Kidney epithelial cell (primary cell): ENCODE measurements at places on chromosomes 7 and 10. TPM values are rescaled to one million over a fixed set of nuclear protein-coding genes. Genes with fewer than 3 reads are reported as not detected.

The C10orf53 gene
- not detected in 2 replicates for total RNA-seq

The FRMD4A gene
- total RNA-seq: 27.4 and 28.2 TPM in 2 replicates

The TRIP6 gene
- 113 and 114 TPM in 2 replicates for total RNA-seq

The GTF2IRD1 gene
- total RNA-seq: 36.8 and 43.1 TPM in 2 replicates

The PKD2L1 gene
- not detected in 2 replicates for total RNA-seq

The HOXA7 gene
- 28.8 and 34.2 TPM in 2 replicates for total RNA-seq

The KIAA1549 gene
- total RNA-seq: 5.8 and 7.6 TPM in 2 replicates

DNA sequence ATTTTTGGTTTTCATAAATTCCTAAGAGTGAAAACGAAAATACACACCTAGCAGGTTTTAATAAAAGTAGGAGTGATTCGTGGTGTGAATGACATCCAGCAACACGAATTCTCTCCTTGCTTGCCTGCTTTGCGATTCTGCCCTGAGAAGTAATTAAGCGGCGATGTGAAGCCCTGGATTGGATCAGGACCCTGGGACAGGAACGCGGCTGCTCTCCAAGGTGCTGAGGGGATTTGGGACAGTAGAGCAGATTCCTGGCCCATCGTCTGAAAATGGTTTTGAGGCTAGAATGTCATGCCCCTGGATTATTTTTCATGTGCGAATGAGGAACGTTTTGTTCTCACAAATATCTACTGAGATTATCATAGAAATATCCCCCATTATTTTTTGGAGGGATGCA is 7.8 kb downstream of the NPS start:
- DNase-seq: no peak

DNA sequence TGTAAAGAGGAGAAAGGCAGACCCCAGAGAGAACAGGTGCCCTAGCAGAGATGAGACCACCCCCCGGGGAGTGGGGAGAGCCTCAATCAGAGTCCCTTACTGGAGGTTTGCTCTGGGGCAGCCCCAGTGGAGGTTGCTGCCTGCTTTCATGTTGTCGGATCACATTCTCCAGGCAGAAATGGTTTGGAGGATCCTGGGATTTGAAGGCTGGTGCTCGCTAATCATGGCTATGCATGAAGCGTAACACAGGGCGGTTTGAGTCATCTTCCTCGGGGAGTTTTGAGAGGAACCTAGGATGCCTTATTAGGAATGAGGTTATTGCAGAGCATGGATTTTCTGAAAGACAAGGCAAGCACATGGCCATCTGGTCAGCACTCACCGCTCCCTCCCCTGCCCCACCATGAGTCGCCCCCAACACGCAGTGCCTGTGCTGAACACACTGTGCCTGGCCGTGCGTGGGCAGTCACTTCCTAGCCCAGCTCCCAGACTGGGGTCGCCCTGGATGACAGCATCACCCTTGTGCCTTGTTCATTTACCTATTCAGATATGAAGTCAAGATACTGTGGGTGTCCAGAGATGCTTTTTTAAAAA is 319.9 kb downstream of the DPP6 start:
- DNase-seq: no peak

- DNase-seq: no peak
Measured at GRCh38 chr10:104515678-104516199, 125.4 kb upstream of the SORCS3 start.

GRCh38 chr10:44960088-44960460 is 472 bp downstream of the RASSF4 start:
- DNase-seq: no peak

DNA sequence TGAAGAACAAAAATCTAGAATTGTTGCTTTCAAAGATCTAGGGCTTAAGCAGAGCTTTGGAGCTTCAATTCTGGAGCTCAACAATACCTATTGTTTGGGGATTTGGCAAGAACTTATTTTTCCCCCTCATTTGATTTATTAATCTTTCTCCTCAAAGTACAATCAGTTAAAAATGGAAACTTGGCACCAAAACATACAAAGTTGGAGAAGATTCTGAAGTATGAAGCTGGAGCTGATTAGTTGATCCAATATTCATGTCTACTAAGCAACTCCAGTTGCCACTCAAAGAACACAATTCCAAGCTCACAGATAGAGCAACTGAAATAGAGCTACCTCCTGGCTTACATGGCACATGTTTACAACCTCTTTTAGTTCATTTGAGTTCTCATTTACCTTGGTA is 3.8 kb downstream of the FAM13C start:
- no peak for DNase-seq

GRCh38 chr7:50792342-50793119 is 9.8 kb upstream of the GRB10 start:
- no peak for DNase-seq

DNA sequence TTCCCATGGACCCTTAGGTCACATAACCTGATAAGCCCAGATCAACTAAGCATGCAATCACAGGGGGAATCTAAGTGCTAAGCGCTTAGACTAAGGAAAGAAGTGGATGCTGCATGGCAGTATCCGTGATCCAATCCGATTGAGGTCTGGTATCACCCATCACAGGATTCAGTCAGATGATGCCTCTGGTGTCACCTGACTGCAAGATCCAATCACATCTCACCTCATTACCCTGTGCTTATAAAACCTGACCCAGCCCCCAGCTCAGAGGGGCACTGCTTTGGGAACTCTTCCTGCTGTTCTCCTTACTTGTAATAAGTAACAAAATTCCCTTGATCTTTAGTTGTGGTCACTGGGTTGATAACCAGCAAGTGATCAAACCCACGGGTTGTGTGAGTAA is 84.7 kb upstream of the TMEM168 start:
- no peak for DNase-seq

GRCh38 chr10:133335246-133336117 is 1.2 kb downstream of the CALY start:
- DNase-seq: no peak
